ENCODE measurements at places on chromosomes 6 and 20.

- DNase-seq = no peak
These were observed 5.6 kb downstream of the BAG2 start for GRCh38 chr6:57177545-57178265.

DNA sequence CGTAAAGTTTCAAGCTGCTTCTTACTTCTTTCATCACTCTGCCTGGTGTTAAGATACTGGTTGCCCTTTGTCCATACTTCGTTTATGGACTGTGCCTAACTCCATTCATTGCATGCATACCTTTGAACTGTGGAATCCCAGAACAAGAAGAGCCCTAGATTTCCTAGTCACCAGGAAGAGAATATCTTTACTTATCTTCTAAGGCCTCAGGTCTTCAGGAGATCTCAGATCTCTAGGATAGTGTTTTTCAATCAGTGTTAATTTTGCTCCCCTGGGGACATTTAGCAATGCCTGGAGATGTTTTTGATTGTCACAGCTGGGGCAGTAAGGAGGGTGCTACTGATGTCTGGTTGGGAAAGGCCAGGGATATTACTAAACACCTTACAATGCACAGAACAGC is 35.5 kb upstream of the GJA1 start:
- DNase-seq = peak; percentile 23

DNA sequence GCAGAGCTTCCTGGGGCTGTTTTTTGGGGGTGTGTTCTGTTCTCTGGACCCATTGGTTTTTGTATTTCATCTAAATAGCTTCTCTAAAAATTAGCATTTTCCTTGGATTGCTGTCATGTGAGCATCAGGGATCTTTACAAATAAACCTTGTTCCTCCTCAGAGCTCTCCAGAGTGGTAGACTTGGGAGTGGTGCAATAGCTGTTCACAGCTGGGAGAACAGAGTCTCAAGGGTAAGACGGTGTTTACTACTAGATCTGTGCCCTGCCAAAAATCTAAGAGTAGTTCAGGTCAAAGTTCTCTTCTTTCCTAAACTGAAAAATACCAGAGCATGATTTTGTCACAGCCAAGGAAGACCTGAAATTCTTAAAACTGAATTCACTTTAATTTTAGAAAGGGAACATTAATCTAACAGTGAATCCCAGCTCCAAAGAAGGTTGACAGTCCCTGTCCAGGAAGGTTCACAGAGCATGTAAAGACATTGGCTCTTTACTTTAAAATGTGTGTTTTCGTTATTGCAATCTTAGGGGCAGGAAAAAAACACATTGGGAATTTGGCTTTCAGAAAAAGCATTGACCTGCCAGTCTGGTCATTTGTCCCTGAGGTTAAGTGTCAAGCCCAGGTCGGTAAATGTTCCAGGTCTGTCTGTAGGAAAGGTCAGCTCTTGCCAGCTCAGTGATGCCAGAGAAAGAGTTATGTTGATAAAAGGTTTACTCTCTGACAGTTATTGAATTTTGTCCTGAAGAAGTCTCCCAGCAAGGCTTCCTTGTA is 43.3 kb downstream of the VAPB start:
- no peak for DNase-seq

- no peak for DNase-seq
These were observed 3.0 kb downstream of the CASS4 start for GRCh38 chr20:56414842-56415765.

GRCh38 chr6:148996815-148997214 is 250.0 kb downstream of the UST start:
- no peak for DNase-seq

- no peak for DNase-seq
These were observed 15.7 kb upstream of the LAMA4 start for GRCh38 chr6:112269979-112270566.

GRCh38 chr20:63167026-63167917 is 48.7 kb downstream of the YTHDF1 start:
- DNase-seq = no peak

DNA sequence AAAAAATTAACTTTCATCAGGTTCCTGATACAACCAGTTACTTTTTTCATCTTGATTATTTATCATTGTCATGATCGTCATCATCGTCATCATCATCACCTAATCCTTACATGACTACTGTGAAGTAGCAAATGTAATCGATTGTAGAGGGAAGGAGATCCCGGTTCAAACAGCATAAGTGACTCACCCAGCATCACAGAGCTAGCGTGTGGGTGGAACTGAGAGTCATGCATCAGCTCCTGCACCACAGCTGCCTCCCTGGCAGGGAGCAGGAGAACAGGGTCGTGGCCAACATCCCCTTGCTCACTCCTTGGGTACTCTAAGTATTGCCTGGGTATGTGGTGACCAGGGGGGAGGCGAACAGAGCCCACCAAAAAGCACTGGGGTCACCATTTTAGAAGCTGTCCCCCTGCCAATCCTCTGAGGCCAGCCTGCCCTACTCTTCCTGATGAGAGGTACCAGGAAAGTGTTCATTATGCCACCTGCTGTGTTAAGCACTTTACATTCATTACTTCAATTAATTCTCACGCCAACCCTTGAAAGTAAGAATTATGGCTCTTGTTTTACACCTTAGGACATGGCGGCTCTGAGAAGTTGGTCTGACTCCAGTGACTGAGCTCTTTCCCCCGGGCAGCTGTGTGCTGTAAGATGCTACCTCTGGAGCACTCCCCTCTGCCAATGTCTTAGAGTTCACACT is 425.2 kb downstream of the CD83 start:
- no peak for DNase-seq

DNA sequence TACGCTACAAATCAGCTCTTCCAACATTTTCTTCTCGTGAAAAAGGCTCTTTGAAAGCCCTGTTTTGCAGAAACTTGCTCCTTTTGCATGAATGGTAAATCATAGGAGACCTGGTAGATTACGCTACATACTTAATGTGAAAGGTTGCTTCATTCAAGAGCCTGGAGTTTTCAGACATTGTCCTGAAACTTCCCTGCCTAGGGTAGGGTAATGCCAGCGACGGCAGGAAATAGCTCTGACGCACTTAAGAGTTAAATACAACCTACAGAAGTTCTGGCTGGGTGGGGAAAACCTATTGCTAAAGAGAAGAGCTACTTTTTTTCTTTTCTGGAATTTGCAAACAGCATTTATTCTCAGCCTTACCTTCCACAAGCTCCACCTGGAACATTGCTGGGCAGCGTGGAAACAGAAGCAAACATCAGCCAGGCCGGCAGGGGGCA is 144.5 kb downstream of the LPA start:
- peak; percentile 73 for DNase-seq

DNA sequence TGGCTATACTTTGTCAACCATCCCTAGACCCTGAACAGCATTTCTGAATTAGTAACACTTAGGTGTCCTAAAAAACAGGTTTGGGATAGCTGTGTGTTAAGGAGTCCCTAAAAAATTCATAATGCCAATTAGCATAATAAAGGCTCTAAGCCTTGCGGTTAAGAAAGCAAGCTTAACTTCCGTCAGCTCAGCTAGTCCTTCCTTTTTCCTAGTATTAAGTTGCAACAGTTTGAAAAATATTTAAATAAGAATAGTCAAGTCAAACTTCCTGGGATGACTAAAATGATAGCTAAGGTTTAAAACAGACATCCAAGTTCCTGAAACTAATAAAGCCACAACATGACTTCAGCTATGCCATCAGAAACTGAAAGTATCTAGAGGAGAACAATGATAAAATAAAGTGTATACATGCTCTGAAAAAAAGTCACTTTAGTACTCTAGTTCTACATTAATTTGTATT is 3.5 kb downstream of the AKIRIN2 start:
- DNase-seq = no peak

GRCh38 chr6:29629571-29629970 is 3.4 kb downstream of the GABBR1 start:
- no peak for DNase-seq

DNA sequence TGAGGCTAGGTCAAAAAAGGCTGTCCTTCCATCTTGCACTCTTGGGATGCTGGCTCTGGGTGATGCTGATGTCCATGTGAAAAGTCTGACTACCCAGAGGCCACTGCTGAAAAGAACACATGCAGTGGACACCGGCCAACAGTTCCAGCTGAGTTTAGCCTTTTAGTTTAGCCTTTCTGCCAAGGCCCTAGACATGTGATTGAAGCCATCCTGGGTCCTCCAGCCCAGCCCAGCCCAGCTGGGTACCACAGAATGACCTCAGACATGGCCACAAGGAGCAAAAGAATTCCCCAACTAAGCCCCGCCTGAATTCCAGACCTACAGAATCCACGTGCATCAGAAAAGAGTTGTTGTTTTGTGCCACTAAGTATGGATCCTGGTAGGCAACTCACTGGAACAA is 17.4 kb downstream of the PIGT start:
- DNase-seq = no peak

DNA sequence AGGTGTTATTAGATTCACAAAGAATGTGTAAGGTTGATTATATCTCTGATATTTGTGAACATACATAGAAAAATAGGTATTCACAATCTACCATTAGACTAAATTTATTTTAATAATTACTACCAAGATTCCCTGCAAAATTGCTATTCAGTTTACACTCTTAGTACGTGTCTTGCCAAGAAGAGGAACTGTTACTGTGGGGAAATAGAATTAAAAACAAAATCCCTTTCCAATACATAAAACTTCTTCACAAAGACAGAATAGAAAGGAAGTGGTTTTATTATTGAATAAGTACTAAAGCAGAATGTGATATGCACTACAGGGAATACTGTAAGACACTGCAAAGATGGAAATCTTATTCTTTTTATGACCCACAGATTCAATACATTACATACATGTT is 17.0 kb downstream of the RAB32 start:
- DNase-seq = no peak

- DNase-seq = no peak
These were observed 125.4 kb downstream of the OPRM1 start for GRCh38 chr6:154164397-154164796.

DNA sequence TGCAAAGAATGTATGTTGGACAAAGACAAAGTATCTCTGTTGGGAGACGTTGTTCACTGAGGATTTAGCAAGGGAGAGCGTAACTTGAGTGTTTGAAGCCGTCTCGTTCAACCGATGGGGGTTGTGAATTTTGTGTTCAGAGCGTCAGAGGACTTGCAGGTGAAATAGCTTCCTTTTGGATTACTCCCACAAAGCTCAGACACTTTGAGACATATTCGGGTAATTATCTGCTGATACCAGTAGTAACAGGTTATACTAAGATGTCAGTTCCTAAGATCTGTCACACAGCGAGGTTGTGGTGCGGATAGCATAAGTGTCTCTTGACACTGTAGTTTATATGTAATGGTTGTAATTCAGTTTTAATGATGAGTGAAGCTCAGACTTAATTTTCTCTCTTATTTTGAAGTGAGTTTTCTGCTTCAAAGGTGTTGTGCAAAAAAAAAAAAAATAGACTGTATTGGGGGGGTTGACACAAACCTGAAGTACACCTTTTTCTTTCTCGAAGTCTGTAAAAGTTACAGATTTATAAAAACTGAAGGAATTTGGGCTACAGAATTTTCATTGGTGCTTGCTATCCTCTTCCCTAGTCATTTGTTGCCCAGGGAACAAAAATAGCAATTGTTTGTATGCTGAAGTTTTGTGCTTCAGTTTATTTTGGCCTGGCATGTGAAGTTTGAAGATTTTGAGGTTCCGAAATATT is 1.7 kb downstream of the ASXL1 start:
- no peak for DNase-seq

DNA sequence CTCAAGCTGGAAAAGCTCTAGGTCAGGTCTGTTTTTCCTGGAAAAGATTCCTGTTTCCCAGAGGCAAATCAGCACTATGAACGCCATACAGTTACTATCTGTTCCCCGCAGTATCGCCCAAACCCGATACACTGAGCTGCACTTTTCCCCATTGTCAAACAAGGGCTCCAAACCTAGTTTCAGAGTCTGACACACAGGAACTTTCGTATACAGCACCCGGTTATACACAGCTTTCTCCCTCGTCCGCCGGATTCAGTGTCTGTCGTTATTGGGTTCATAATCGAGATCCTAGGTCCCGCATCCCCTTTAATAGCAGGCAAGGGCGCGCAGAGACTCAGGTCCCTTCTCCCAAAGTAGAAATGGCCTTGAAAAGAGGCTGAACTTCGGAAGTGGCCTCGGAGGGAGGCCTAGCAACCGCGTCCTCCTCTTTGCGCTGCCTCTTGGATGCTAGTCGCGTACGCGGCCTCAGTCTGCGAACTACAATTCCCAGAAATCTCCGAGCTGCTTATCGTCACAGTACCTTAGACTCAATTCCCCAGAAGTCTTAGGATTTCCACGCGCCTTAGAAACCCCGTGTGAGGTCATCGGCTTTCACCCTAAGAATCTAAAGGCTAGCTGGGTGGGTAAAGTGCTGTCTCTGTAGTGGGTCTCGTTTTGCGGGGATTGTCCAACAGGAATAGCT is 34.2 kb downstream of the ZNF391 start:
- no peak for DNase-seq

DNA sequence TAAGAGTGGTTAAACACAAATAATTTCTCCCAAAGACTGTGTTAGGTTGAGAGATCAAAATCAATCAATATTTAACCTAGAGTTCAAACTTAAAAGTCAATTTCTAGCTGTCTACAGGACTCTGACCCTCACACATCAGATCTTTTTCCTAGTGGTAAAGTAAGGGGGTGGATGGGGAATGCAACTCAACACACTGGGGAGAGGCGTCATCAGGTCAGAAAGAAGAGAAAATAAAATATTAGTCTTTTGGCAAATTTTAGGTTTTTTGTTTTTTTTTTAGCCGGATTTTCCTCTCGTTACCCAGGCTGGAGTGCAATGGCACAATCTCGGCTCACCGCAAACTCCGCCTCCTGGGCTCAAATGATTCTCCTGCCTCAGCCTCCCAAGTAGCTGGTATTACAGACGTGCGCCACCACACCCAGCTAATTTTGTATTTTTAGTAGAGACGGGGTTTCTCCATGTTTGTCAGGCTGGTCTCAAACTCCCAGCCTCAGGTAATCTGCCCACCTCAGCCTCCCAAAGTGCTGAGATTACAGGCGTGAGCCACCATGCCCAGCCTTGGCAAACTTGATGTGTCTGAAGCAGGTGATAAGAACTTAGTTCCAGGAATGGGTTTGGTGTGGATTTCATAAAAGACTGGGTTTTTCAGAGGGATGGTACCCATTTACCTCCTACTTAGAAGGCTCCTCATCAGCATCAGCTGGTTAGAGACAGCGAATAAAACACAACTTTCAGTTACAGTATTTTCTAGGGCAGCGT is 65.9 kb downstream of the MKKS start:
- DNase-seq = no peak

DNA sequence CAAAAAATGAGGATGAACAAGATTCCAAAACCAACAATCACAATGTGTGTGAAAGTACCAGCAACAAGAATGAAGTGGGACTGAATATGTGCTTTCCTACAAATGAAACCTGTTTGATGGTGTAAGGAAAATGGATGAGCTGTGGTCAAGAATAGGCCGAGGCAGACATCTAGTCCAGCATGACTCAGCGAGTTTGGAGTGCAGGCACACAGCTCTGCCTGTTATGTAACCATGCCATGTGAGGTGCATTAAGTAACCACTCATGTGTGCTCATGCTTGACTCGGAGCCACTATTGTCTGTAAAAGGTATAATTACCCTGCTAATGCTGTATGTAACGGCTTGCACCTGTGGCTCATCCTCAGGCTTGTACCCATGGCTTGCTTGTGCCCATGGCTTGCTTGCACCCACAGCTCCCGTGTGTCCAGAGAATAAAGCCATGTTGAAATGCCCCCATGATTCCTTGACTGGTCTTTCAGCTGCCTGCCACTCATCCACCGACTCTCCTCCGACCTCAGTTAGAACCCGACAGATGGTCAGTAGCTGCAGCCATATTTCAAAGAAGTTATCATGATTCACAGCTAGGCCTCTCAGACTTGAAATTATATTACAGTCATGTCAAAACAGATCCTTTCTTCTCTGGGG is 98.7 kb downstream of the BACH2 start:
- no peak for DNase-seq
